ENCODE measurements at places on chromosomes 5 and 9.

- ATAC-seq = no peak
These were observed 69.3 kb downstream of the NTNG2 start for GRCh38 chr9:132231019-132231701.

- ATAC-seq = no peak
These were observed 406.3 kb downstream of the PDE4D start for GRCh38 chr5:59487068-59487686.

DNA sequence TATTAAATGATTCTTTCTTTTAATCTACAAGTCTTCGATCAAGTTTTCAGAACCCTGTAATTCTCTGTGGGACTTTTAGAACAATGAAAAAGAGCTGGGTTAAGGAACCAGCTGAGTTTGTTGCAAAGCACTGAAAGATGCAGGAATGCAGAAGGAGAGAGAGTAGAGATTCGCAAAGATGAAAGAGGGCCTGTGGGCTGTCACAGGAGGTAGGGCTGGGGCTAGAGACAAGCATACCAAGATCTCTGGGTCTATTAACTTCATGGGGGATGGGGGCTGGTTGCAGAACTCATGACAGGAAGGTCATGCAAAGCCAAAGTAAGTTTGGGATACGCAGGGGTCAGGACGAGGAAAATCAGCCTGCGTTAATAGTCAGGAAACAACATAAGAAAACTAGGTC lies 81.8 kb downstream of the LURAP1L start:
- ATAC-seq = no peak

GRCh38 chr5:89060768-89061167 lies 177.8 kb upstream of the MEF2C start:
- no peak for ATAC-seq

GRCh38 chr5:151004499-151004898 lies 15.9 kb upstream of the GPX3 start:
- no peak for ATAC-seq

DNA sequence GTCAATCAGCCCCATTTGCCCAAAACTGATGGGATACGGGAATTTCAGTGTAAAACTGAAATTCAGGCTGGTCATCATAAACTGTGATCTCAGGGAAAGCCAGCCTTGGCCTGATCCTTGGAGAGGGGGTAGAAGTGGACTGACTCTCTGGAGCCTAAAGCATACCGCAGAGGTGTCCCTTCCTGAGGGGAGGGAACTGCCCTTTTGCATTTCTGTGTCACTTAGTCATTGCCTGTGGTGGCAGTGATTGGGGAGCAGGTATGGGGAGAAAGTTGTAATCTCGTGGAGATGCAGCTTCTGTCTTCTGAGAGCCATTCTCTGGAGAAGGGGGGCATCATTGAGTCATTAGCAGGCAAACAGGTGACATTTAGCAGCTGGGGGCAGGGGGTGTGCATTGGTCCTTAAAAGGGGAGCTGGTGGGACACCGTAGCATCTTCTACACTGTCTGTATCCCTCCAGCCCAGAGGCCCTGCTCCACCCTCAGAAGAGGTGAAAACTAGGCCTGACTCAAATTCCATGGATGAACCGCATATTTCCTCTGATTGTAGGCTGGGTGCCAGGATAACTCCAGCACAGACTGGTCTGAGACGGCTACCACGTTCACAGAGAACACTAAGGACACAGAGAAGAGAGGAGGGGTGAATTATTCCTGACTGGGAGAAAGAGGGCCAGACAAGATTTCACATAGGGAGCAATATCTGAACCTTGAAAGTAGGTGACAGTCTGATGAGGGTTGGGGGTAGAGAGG lies 143.3 kb downstream of the SEC61B start:
- ATAC-seq = no peak

- peak; percentile 99 for ATAC-seq
These were observed 96.0 kb downstream of the HINT1 start for GRCh38 chr5:131068893-131069643.

- no peak for ATAC-seq
These were observed 2.6 kb upstream of the SMC5 start for GRCh38 chr9:70256123-70256551.

- ATAC-seq = no peak
These were observed 9.1 kb downstream of the SWI5 start for GRCh38 chr9:128285033-128285784.

DNA sequence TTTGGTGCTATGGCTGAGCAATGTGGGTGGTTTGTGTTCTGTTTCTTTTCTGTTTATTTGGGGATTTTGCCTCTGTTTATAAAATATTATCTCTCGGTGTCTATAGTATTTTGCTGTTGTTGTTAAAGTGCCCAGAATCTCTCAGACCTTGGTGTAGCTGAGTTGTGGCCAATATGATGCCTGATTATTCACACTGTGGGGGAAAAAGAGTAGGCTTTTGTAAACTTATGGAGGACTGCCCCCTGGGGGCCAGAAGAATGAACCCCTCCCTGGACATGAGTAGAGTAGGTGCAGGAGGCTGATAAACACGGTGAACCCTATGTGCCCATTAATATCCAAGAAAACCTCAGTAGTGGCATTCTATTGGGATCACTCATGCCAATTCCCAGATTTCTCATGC lies 49.0 kb upstream of the DPYSL3 start:
- ATAC-seq = no peak
